ENCODE measurements at places on chromosomes 7 and 10.

- no peak for DNase-seq
These were observed 33.7 kb downstream of the BAMBI start for GRCh38 chr10:28711041-28711440.

DNA sequence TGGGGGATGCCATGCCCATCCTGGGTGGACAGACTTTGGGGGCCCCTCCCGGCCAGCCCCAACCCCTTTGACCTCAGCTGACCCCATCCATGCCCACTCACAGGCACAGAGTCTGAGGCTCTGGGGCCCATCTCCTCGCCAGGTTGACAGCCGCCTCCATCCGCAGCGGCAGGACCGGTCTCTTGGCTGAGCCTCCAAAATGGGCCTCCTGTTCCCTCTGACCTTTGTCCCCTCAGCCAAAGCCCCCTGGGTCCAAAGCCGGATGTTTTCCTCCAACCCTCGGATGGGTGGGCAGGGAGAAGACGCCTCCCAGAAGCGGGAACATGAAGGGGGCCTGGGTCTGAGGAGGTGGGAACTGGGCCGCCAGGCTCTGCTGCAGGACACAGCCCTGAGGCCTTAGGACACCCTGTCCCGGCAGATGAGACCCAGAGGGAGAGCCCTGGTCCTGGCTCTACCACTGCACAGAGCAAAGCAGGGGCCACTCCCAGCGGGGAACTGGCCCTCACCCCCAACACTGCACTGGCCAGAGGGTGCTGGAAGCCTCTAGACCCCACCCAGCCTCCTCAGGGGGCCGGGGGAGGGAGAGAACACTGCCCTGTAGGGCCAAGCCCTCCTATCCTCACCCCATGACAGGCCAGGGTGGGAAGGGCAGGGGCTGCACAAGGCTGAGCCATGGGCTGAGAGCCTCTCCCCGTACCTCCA is 12.6 kb downstream of the PDGFA start:
- DNase-seq, result no peak

- DNase-seq, result no peak
These were observed 177.4 kb downstream of the ADK start for GRCh38 chr10:74328388-74328787.

DNA sequence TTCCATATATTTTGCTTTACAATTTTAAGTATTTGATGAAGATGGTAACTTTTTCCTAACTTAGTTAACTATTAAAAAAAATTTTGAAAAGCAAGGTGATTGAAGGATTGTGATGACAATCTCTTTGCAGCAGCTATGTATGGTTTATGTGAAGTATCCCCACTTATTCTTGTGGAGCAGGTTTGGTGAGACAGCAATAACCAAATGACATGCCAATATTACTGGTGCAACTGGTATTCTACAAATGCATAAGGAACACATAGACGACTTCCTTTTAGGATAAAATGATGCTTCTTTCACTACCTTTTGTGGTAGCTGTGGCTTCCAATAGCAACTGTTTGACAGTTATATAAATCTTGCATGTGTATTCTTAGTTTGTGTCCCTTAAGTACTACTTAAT is 465.3 kb downstream of the PLXDC2 start:
- DNase-seq, result no peak

DNA sequence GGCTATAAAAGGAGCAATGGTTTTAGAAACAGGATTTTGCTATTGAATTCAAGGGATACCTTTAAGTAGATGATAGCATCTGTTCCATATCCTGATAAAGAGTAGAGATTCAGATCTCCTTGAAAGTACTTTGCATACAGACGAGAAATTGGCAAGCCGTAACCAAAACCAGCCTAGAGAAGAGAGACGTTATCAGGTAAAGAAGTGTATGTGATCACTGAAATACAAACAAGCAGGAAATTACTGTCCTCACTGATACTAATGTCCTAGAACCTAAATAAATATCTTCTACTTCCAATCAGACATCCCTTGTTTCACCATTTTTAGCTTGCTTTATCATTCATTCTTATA is 9.4 kb downstream of the PDK4 start:
- DNase-seq, result no peak

Data from activated T-helper 2 cell treated with anti-CD3 and anti-CD28 coated beads, Interferon-gamma antibody, Interleukin-2, Interleukin-4, amounts not matched to agents 10 μg/mL and 5 μg/mL and 100 μg/mL, durations not matched to agents 14 hours and 24 hours and 36 hours (primary cell).